Kidney (tissue), 22 donors: ENCODE measurements at places on chromosomes 2 and 18. TPM values are rescaled to one million over a fixed set of nuclear protein-coding genes. Genes with fewer than 3 reads are reported as not detected.

FOXI3 gene
- not detected for polyA plus RNA-seq

DNA sequence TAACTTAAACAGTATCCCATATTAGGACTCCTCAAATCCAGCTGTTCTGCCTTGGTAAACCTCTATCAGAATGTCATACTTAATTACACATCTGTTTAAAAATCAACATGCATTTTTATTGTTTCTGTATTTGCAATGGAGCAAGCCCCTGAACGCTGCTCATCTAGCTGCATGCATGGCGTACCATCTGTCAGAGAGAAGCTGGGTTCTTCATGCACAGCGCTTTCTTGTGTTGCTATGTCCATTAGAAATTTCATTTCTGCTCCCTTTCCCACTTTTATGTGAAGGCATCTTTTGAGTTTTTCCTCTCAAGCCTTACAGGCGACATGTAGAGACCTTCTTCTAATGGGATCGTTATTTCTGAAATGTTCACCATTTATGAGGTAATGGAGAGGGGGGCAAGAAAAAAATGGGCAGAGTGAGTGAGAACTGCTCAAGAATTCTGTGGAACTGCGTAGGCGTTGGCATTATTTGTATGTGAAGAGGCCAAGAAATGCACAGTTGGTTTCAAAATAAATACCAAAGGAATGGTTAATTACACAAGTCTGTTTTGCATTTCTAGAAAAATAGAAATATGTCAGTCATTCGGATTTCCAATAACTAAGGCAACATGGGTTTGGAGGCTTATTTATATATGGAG lies 31.6 kb downstream of the INSIG2 start:
- no peak for DNase-seq

CPO gene
- 0.90 TPM for polyA plus RNA-seq

DNA sequence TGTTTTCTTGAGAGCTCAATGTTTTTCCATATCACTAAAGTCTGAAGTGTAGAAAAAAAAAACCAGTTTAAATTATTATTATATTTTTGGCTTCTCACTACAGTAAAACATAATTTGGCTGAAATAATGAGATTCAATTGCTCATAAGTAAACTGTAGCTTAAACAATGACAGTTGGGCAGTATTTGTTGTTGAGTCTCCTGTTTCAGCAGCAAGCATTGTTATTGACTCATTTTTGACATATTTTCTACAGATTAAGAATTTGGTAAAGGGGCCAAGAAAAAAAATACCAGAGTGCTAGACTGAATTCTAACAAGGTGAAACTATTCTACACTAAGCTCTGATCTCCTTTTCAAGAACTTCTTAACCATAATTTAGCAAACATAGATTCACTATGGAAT lies 2070.4 kb upstream of the CELF4 start:
- DNase-seq = no peak

KYNU gene
- 14.5 TPM for polyA plus RNA-seq

- DNase-seq = no peak
These were observed 797.6 kb upstream of the CDH2 start for GRCh38 chr18:28974504-28974903.

DNA sequence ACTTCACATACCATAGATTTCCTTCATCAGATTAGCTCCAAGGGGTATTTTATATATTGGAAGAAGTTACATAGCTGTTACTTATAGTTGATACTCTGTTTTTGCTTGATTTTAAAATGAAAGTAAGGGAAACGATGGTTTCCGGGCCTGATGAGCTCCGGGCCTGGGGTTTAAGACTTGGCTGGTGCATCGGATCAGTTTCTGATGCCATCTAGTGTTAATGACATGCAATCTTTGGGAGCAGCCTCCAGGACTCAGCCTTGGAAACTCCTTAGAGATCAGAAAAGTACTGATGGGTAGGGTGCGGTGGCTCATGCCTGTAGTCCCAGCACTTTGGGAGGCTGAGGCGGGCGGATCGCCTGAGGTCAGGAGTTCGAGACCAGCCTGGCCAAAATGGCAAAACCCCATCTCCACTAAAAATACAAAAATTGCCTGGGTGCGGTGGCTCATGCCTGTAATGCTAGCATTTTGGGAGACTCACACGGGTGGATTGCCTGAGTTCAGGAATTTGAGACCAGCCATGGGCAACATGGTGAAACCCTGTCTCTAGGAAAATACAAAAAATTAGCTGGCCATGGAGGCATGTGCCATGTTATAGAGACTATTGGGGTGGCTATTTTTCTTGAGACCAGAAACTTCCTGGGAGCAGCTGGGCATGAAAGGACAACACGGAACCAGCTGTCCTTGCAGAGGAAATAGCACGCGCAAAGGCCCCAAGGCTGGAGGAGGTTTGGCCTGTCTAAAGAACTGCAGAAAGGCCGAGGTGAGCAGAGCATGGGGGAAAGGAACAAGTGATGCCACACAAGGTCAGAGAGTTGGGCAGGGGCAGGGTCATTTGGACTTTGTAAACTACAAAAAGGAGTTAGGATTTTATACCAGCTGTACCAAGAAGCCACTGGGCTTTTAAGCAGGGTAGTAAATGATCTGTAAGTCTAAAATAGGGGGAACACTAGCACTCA lies 46.9 kb upstream of the CNOT11 start:
- peak; percentile 87 for DNase-seq

DNA sequence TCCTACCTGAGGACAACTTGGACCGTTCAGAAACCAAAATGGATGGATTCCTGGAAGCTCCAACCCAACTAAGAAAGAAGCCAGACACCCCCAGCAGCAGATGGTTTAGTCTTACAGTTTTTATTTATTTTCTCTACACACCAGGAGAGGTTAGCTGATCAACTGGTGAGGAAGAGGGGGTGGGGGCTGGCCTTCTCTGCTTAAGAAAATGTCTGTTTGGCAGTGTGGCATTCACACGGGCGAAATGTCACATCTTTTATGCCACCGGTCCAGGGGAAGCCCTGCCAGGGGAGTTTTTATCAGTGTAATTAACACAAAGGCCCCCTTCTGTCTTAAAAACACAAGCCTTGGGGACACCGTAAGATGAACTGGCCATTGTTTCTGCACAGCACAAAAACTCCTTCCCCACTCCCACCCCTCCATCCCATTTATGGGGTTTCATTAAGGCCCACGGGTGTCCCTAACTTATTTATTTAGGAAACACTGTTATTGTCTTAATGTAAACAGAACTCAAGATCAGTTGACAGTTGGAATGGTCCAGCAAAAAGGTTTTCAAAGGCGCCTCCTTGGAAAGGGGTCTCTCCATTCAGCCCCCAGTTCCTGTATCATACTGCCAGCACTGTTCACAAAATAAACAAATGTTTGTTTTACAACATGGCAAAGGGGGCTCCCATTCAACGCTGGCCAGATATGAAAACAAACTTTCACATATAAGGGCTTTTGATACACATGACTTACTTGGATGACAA lies 217.0 kb downstream of the C1D start:
- DNase-seq = no peak

GRCh38 chr18:46148810-46149209 lies 44.6 kb downstream of the HAUS1 start:
- peak; percentile 68 for DNase-seq

GRCh38 chr2:233307565-233307964 lies at the start of gene SAG:
SAG (plus strand) TSS chr2:233307816; CDS start chr2:233309190, 1,374 bp downstream.
- no peak for DNase-seq

TMEM169 gene
- polyA plus RNA-seq = 1.6 TPM

GRCh38 chr2:41903474-41904135 lies 144.2 kb upstream of the PKDCC start:
- DNase-seq = no peak

DNA sequence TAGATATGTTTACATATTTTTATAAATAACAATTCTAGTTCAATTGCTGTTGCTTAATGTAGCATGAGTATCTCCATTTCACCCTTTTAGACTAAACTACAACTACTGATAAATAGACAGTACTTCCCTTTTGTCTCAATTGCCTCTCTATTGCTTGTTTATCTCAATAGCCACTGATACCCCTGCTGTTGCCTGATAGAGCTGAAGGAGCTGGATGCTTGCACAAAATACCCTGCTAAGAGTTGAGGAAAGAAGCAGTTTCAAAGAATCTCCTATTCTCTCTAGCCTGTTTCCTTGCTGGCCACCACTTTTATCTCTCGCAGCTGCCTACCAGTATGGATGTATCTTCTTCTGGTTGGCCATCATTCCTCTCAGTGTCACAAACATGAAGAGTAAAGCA lies 16.9 kb upstream of the ZNF804A start:
- no peak for DNase-seq

GRCh38 chr2:181165199-181165868 lies 184.9 kb downstream of the UBE2E3 start:
- no peak for DNase-seq

- no peak for DNase-seq
These were observed 383.4 kb downstream of the PLCL1 start for GRCh38 chr2:198187841-198188240.

- no peak for DNase-seq
These were observed 72.6 kb downstream of the ANKRD44 start for GRCh38 chr2:197238043-197238365.

BOLL gene
- not detected for polyA plus RNA-seq

GRCh38 chr2:51290725-51291124 lies 258.8 kb upstream of the NRXN1 start:
- DNase-seq = no peak

CAPN10 gene
- polyA plus RNA-seq = 26.3 TPM

- DNase-seq = peak; percentile 84
These were observed 1.2 kb upstream of the ST6GAL2 start for GRCh38 chr2:106886916-106887758.

- no peak for DNase-seq
These were observed 334.5 kb upstream of the SPHKAP start for GRCh38 chr2:228516019-228516418.

GRCh38 chr2:120875431-120875830 lies 139.8 kb downstream of the GLI2 start:
- DNase-seq = no peak

LIPG gene
- polyA plus RNA-seq = 4.8 TPM

DNA sequence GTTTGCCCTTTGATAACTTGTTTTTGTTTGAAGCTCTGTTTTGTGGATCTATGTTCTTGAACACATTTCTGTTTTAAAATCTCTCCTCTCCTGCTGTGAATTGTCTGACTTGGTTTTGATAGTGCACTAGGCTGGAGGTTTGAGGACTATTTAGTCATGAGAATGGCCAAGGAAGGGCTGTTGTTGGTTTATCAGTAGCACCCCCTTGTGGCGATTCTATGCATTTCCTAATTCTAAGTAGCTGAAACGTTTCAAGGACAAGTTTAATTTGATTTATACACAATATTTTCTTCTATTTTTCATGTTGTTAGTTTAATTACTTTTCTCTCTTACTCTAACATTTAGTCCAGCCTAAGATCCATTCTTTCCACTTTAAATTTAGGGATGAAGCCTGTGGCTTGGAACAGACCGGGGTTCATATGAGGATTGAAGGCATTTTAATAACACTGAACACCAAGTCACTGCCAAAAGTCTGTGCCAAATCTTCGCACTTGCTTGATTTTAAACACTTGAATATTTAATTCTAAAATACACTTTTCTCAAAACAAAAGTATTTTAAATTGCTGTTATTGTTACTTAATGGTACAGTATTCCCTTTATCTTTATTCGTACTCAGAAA lies 166.0 kb downstream of the SOCS6 start:
- peak; percentile 63 for DNase-seq

C1QL2 gene
- polyA plus RNA-seq = not detected

KLHL41 gene
- polyA plus RNA-seq = 0.71 TPM

ASB18 gene
- polyA plus RNA-seq = not detected

ITM2C gene
- 308 TPM for polyA plus RNA-seq

GRCh38 chr2:55161295-55162210 lies 70.5 kb downstream of the CLHC1 start:
- no peak for DNase-seq

SERPINB11 gene
- polyA plus RNA-seq = not detected

- peak; percentile 90 for DNase-seq
These were observed 24.0 kb downstream of the RAX start for GRCh38 chr18:59249199-59249774.

DNA sequence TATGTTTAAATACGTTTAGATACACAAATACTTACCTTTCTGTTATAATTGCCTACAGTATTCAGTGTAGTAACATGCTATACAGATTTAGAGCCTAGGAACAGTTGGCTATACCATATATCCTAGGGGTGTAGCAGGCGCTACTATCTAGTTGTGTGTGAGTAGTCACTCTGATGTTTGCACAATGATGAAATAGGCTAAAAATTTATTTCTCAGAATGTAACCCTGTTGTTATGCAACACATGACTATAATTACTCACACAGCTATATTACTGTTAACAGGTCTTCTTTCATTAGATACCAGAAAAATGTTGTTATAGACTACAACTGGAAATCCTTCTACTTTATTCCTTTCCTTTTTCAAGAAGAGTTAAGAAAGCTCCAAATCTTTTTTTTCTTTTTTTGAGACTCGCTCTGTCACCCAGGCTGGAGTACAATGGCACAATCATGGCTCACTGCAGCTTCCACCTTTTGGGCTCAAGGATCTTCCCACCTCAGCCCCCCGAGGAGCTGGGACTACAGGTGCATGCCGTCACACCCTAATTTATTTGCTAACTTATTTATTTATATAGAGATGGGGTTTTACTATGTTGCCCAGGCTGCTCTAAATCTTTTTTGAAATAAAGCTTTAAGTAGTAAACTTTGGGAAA lies 48.5 kb downstream of the C2orf74 start:
- no peak for DNase-seq

GRCh38 chr2:102798181-102798580 lies 36.4 kb downstream of the TMEM182 start:
- DNase-seq = no peak

GRCh38 chr2:150610670-150611279 lies 123.3 kb upstream of the RND3 start:
- DNase-seq = no peak

- DNase-seq = no peak
These were observed 64.0 kb downstream of the SLC40A1 start for GRCh38 chr2:189516546-189516945.

DNA sequence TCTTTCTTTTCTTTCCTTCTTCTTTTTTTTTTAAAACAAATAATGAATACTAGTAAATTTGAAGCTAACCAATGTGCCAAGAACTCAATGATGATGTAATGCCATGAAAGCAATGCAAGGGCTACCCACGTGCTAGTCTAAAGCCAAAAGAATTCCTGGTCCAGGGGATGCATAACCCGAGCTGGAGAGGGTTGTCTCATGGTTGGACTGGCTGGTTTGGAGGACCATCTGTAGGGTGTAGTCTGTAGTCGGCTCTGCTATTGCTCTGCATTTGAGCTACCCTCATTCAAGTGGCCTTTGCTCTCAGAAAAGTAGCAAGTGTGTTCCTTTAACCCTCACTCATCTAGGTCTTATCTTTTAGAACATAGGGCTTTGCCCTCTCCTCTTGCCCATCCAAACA lies 469.6 kb upstream of the CELF4 start:
- no peak for DNase-seq
